ENCODE measurements at places on chromosomes 7 and 10.

- DNase-seq, result no peak
Observed at GRCh38 chr7:80088705-80089104, 45.9 kb upstream of the GNAI1 start.

DNA sequence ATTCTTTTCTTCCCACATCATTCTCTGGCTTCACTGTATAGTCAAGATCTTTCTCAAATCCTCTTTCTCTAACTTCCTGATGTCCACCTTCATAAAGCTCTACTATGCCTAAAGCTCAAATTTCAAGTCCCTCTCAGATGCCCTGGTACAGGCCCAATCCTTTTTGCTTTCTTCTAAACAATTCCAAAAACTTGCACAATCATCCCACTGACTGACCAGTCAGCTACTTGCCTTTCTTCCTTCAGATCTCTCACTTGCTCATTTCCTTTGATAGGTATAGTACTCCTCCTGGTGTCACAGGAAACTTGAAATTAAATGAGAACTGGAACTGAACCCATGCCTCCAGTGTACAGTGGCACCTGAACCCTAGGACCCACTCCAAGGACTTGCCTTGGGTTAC, 18.2 kb downstream of the SEC31B start:
- DNase-seq, result no peak

DNA sequence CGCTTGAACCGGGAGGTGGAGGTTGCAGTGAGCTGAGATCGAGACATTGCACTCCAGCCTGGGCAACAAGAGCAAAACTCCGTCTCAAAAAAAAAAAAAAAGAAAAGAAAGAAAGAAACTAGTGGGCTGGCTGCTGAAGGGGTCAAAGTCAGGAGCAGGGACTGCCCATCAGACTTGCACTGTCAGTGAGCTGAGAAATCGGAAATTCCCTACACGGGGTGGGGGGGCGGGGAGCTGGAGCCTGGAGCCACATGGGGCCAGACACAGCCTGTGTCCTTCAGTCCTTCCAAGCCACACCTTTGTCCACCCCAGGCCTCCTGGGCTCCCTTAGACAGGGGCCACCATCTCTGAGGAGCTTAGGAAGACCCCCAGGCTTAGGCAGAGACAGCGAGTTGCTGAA, 34.5 kb downstream of the SRRM3 start:
- no peak for DNase-seq

DNA sequence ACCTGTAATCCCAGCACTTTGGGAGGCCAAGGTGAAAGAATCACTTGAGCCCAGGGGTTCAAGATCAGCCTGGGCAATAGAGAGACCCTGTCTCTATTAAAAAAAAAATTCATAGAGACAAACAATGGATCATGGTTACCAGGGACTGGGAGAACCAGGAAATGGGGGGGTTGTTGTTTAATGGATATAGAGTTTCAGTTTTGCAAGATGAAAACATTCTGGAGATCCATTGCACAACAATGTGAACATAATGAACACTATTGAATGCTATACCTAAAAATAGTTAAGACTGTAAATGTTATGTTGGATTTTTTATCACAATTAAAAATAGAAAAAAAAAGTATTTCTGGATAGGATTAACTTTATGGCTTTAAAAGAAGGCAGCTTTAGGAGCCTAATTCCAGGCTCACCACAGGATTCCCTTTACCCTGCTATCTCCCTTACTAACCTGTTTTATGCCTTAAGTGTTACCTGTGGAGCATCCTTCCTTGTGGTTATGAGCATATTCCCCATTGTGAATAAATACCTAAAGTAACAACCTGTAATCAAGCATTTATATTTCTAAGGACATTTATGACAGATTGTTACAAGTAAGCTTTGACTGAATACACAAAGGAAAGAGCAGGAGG, 45.1 kb upstream of the SGCE start:
- DNase-seq, result no peak

DNA sequence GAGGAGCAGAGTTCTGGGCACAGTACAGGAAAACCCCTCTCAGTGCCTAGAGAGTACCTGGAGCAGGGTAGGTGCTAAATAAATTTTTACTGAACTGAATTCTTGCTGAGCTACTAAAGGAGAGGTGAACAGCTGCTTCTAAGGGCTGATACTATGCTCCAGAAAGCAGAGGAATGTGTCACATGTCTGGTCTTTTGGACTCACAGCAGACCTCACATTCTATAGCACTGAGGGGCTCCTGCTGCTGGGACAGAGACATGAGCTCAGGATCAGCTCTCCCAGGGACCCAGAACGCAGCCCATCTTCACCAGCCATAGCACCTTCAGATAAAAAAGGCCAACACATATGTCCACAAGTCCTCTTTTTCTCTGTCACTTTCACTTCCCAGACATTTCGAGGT, 133.0 kb upstream of the KLF14 start:
- DNase-seq, result no peak

GRCh38 chr7:149765399-149766121, 7.8 kb downstream of the ZNF467 start:
- peak; percentile 61 for DNase-seq

DNA sequence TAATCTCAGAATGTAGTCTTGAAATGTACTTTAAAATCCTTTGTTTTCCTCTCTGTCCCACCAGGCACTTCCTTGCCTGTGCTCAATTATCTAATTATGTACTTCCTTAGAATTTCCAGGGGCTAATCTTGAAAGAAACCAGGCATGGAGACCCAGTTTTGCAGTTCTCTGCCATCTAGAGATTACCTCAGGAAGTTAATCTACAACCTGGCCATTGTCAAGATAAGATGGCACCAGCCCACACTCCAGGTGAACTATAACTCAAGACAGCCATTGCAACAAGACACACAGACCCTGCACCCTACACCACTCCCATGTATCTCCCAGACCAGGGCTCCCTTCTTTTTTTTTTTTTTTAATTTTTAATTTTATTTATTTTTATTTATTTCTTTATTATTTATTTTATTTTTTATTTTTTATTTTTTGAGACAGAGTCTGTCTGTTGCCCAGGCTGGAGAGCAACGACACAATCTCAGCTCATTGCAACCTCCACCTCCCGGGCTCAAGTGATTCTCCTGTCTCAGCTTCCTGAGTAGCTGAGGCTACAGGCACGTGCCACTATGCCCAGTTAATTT, 85.9 kb upstream of the TRIM24 start:
- DNase-seq, result no peak

DNA sequence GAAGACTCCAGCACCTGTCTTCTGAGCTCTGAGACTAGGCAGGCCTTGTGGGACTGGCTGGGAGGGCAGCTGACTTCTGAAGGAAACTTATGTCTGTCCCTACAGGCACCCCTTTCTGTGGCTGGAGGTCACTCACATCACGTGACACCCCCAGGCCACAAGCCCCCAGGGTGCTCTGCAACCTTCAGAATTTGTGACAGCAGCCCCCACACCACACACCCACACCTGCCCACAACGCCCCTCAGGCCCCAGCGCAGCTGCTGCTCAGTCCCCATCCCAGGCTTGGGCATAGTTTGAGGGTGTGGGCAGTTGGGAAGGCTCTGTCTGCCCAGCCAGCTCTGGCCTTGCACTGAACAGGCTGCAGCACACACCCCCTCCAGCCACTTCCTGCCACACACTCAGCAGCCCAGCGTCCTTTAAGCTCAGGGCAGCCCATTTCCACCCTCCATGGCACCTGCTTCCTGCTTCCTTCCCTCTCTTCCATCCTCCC, 80.0 kb upstream of the UNC5B start:
- DNase-seq, result no peak

DNA sequence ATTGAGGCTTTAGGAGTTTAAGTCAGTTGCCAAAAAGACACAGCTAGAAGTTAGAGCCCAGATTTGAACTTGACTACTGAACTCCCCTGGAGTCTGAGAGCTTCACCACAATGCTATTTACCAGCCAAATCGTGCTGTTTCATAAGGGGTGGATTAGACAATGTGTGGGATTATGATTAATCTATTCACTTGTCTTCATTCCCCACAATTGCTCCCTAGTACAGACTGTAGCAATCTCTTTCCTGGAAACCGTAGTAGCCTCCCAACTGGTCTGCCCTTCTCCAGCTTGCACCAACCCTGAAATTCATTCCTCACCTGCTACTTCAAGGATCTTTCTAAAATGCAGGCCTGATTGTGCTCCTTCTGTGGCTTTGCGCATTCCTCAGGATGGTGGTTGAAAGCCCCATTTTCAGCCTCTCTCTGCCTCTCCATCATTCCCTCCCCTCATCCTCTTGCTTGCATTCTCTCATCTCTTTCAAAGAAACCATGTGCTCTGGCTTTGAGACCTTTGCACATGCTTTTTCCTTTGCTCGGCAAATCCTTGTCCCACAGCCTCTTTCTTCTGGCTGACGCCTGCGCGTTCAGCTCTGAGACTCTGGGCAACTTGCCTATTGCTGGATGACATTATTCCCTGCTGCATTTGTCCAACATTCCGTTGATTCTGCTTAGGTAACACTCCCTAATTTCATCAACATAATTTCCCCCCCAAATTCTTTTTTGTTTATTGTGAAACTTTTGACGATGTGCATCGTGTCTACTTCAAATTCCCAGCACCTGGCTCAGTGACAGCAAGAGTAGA, 145.1 kb downstream of the ADRA2A start:
- no peak for DNase-seq

DNA sequence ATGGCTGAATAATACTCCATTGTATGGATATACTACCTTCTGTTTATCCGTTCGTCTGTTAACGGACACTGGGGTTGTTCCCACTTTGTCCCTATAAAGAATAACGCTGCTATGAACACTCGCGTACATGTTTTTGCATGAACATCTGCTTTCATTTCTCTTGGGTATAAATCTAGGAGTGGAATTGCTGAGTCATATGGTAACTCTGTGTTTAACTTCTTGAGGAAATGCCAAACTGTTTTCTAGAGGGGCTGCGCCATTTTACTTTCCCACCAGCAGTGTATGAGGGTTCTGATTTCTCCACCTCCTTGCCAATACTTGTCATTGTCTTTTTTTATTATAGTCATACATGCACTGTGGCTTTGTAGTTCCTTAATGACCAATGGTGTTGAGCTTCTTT, 20.6 kb upstream of the RASSF4 start:
- no peak for DNase-seq

DNA sequence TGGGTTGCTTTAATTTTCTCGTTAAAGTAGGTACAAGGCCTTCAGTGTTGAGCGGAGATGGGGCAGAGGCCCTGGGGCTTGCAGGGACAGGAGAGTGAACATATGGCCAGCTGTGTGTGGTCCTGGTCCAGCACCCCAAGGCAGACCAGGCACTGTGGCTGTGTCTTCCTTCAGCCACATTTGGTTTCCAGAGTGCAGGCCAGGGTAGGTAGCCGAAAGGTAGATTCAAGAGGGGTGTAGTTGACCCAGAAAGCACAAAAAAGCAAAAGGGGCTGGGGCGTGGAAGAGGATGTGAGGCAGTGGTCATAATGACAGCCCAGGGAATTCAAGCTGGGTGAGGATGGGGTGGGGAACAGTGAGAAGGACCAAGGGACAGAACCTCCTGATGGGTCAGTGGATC, 21.3 kb upstream of the CHST15 start:
- no peak for DNase-seq

DNA sequence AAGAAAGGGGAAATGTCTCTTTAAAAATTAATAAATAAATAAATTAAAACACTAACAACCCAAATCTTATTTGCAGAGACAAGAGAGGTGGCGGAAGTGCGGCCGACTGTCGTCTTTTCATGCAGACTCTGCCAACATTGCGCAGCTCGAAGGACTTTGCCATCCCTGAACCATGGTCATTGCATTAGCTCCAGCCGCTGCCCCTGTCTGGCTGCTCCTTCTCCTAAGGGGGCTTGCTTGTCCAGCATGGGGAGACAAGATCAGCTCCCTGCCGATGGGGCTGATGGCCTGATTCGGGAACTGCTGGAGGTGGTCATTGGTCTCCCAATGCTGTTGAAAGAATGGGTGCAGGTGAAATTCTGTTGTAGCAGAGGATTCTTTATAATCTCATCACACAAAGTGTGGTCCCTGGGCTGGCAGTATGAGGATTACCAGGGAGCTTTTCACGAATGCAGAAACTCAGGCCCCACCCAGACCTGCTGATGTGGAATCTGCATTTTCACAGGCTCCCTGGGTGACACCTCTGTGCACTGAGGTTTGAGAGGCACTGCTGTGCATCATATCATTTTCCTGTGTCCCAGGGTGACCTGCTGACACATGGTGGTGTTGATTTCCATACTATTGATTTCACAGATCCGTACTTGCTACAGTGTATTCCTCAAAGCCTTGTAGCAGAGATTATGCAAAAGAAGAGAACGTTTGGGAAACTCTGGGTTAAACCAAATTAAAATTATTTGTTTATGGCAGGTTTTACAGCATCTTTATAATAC, 172.4 kb upstream of the ZMIZ1 start:
- DNase-seq, result no peak

DNA sequence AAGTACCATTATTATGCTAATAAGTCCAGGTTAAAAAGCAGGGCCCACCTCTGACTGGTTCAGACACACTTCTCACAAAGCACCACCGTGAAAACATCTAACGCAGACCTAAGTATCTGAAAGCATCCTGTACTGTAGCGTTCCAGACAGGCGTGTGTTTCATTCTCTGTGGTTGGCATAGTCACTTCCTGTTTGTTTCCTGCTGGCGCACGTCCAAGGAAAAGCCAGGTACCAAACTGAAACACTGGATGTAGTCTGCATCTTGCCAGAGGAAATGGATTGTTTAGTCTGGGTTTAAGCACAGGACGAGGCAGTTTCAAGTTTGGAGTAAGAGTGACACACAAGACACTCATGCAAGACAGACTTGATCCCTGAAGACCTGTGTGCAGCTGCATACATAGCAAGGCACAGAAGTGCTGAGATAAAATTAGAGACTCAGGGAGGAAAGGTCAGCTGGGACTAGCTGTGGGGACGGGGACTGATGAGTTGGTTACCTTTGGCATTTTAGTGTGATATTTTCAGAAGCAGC, 23.3 kb downstream of the BPGM start:
- DNase-seq, result no peak

- no peak for DNase-seq
Observed at GRCh38 chr10:127871631-127872010, 21.1 kb downstream of the CLRN3 start.

- DNase-seq, result no peak
Observed at GRCh38 chr10:8967061-8967460, 912.6 kb downstream of the GATA3 start.

GRCh38 chr7:101720324-101720723, 91.2 kb upstream of the MYL10 start:
- no peak for DNase-seq

GRCh38 chr7:16695621-16696237, 49.7 kb downstream of the BZW2 start:
- DNase-seq, result peak; percentile 24

- no peak for DNase-seq
Observed at GRCh38 chr10:100348389-100348927, 1.4 kb downstream of the SCD start.

- peak; percentile 86 for DNase-seq
Observed at GRCh38 chr10:47340608-47341170, 7.5 kb upstream of the RBP3 start.
